Stimulated activated CD4-positive, alpha-beta T cell treated with anti-CD3 and anti-CD28 coated beads, TNF-alpha, amount 100 ng/mL, for 48 hours (primary cell): ENCODE measurements at places on chromosomes 2 and 18.

- DNase-seq: no peak
These were observed 120.0 kb downstream of the GALR1 start for GRCh38 chr18:77369644-77370043.

DNA sequence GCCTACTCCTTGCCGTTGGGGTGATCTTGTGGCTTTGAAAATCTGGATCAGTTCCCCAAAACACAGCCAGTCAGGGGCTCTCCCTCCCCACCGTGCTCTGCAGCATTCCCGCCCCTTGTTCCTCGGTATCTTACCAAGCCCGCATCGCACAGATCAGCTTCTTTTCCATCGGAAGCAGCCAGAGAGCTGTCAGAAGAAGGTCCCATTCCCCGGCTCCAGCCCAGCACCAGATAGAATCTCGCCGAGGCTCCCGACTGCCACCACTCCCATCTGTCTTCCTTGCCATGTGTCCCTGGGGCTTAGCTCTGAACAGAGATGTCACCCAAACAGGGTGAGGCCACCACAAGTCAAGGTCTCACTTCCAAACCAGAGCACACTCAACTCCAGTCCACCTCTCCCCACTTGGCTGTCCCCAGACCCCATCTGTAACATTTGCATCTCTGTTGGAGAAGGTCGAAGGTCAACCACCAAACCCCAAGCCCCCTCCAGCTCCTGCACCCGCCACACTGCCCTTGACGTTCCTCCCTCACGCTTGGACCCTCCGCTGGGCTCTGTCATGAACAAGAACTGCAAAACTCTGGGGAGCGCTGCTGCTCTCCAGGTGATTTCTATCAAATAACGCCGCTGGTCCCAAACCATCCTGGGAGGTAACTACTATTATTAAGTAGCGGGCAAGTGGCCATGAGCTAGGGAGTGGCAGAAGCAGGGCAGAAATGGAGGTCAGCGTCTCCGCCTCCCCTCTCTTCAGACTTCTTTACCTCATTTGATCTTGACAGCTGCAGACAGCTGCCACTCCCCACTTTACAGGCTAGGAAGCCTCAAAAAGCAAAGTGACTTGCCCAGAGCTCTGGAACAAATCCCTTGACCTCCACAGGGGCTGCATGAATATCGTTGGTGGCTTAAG, 70.0 kb upstream of the TAF1B start:
- DNase-seq: no peak

- no peak for DNase-seq
These were observed 40.2 kb downstream of the ATP6V1C2 start for GRCh38 chr2:10761591-10761990.

DNA sequence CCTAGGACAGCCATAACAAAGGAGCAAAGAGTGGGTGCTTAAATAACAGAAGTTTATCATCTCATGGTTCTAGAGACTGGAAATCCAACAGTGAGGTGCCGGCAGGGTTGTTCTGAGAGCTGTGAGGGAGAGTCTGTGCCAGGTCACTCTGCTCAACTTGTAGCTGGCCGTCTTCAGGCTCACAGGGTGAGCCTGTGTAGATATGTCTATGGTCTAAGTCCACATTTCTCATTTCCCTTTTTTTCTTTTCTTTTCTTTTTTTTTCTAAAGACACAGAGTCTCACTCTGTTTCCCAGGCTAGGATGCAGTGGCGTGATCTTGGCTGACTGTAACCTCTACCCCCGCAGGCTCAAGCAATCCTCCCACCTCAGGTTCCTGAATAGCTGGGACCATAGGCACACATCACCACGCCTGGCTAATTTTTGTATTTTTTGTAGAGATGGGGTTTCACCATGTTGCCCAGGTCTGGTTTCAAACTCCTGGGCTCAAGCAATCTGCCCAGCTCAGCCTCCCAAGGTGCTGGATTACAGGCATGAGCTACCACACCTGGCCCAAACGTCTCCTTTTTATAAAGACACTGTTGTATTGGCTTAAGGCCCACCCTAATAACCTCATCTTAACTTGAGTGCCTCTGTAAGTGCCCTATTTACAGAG, 142.2 kb downstream of the SP3 start:
- DNase-seq: no peak

DNA sequence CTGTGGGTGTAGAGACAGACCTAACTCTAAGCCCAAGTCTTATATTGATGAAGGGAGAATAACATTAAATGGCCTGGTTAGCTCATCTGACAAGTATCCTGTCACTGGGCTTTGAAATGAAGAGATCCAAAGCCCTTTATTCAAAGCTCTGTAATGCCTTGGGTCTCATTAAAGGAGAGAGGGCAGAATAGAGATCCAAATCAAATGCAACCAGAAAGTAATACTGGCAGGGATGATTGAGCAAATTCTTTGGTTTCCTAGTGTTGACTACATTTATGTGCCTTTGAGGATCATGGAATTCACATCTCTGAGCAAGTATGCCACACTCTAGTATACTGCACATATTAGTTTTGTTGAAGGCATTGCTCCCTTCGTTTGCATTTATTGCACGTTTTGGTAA, 147.9 kb upstream of the CAVIN2 start:
- no peak for DNase-seq

GRCh38 chr2:113879457-113879856, 10.4 kb upstream of the ACTR3 start:
- no peak for DNase-seq

DNA sequence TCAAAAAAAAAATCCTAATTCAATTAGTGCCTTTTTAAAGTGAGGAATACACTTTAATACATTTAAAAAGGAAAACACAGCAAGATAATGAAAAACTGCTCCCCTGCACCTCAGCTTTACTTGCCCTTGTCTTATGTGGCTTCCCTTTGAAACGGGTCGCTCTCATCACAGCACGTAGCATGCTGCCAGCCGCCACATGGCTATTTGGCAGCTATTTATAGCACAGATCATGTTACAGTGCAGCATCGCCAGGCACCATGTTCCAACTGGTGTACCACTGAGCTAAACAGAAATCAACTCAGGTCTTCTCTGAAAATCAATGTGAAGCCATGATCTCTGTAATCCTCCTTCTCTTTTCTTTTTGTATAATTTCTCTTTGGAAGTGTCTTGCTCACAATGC, 65.1 kb downstream of the TMEM182 start:
- DNase-seq: no peak

DNA sequence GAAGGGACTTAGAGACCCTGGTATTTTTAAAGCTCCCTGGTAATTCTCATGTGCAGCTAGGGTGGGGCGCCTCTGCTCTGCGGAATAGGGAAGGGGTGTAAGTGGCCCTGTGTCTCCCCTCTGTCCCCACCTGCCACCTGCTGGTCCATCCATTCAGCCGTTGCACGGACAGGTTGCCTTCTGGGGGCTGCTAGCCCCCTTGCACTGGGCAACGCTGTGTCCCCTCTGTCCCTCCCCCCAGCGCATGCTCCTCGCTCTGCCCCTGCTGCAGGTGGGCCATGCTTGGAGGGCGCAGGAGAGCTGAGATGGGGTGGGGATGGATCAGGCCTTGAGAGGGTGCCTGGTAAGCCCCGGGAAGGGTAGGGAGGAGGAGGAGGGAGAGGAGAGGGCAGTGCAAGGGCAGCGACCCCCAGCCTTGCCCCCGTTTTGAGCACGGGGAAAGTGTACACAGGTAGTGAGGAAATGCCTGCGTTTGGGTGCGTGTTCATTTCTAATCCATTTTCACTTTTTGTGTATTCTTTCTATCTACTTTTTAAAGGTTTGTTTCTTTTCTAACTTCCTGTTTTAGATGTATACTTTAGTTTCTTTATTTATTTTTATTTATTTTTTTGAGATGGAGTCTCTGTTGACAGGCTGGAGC, 23.9 kb downstream of the RRM2 start:
- no peak for DNase-seq

- no peak for DNase-seq
These were observed 272.2 kb downstream of the NDUFA10 start for GRCh38 chr2:239752951-239753350.

- no peak for DNase-seq
These were observed 157.1 kb downstream of the GALNT14 start for GRCh38 chr2:30981096-30981495.

- no peak for DNase-seq
These were observed 62.9 kb downstream of the FHOD3 start for GRCh38 chr18:36360256-36360909.

DNA sequence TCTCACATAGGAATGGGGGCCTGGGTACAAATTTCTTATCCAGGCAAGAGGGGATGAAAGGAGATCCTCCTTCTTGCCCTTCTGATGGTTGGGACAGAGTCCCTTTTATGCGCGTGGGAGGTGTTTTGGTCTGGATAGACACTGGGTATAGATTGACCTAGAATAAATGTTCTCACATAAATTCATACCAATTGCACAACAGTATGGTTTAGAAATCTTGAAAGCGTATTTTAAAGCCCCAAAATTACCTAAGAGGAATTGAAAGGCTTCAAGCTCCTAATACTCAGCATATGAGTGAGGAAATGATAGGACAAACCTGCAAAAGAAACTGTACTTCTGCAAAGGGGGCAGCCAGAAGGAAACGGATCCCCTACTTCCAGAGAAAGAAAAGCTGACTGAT, 2.6 kb upstream of the BCL2 start:
- no peak for DNase-seq

GRCh38 chr2:6474161-6475140, 391.3 kb downstream of the CMPK2 start:
- no peak for DNase-seq

GRCh38 chr2:152587187-152587947, 129.9 kb downstream of the PRPF40A start:
- no peak for DNase-seq

- DNase-seq: no peak
These were observed 27.9 kb downstream of the RMND5A start for GRCh38 chr2:86747711-86748639.

DNA sequence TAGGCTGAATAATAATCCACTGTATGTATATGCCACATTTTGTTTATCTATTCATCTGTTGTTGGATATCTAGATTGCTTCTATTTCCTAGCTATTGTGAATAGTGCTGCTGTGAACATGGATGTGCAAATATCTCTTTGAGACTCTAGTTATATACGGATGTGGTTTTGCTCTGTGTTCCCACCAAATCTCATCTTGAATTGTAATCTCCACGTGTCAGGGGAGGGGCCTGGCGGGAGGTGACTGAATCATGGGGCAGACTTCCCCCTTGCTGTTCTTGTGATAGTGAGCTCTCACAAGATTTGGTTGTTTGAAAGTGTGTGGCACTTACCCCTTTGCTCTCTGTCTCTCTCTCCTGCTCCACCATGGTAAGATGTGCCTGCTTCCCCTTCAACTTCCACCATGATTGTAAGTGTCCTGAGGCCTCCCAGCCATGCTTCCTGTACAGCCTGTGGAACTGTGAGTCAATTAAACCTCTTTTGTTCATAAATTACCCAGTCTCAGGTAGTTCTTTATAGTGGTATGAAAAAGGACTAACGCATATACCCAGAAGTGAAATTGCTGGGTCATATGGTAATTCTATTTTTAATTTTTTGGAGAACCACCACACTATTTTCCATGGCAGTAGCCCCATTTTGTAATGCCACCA, 86.1 kb upstream of the UPP2 start:
- DNase-seq: no peak

GRCh38 chr2:189213250-189213649, 33.7 kb upstream of the COL5A2 start:
- DNase-seq: no peak

DNA sequence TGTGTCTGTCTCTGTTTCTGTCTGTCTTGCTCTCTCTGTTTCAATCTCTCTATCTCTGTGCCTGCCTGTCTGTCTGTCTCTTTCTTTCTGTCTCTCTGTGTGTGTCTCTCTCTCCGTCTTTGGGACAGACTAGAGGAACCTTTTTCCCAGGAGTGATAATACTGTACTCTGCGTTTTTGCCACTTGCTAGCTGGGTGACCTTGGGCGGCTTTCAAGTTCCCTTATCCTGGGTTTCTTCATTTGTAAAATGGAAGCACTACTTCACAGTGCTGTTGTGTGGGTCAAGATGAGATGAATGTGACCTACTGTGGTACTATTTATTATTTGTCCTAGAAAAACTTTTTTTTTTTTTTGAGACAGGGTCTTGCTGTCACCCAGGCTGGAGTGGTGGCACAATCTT, 42.4 kb downstream of the HPCAL1 start:
- DNase-seq: no peak

DNA sequence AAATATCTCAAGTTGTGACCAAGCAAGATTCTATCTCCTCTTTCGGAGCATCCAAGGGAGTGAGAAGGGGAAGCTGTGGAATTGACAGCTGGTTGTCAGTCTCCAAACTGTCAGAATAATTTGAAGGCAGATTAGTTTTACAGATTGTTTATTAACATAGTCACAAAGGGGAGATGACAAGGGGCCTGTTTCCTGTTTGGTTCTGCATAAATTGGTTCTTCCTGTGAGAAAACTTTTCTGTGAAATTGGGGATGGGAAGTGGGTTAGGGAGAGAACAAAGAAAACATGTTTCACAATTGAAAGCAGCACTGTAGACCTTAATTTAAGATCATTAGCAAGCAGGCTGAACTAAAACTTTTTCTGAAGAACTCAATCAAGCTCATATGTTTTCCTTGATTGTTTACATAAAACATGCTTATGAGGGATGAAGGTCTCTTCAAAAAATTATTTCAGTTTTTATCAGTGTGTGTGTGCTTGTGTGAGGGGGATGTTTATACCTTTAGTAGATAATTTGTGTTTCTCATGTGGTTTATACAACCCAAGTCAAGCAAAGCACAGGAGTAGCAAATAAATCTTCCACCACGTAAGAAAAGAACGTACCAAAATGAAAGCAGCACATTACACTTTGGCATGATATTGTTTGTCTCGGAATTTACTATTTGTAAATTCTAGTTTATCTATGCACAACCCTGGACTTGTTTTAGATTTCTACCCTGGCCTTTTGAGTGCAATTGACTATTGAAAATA, 604.9 kb upstream of the CDH2 start:
- DNase-seq: no peak

DNA sequence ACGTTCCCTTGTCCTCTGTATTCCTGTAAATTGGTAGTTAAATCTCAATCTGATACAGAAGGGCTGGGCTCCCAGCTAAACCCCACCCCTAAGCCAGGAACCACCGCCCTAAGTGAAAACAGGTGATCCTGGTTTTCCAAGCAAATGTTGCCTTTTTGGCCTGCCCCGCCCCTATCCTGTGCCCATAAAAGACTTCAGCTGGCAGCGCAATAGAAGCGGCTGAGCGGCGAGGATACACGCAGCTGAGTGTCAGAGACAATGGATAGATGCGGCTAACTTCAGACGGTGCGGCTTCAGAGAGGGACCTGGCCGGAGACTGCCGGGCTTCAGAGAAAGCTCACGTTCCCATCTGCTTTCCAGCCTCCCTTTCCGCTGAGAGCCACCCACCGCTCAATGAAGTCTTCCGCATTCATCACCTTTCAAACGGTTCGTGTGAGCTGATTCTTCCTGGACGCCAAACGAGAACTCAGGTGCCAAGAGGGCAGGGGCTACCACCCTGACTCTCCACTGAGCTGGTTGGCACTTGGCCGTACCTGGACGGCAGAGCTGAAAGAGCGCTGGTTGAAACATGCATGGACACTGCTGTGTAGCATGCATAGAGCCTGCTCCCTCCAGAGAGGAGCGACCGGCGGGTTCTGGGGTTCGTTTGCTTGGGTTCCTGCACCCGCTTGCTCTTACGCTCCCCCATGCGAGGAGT, 49.5 kb upstream of the POLE4 start:
- DNase-seq: no peak

GRCh38 chr2:235534678-235535422, 41.0 kb downstream of the AGAP1 start:
- no peak for DNase-seq

- no peak for DNase-seq
These were observed 59.4 kb downstream of the SLC39A10 start for GRCh38 chr2:195716466-195716865.
